Spleen (tissue), 13 donors: ENCODE measurements at places on chromosomes 1 and 21.

DNA sequence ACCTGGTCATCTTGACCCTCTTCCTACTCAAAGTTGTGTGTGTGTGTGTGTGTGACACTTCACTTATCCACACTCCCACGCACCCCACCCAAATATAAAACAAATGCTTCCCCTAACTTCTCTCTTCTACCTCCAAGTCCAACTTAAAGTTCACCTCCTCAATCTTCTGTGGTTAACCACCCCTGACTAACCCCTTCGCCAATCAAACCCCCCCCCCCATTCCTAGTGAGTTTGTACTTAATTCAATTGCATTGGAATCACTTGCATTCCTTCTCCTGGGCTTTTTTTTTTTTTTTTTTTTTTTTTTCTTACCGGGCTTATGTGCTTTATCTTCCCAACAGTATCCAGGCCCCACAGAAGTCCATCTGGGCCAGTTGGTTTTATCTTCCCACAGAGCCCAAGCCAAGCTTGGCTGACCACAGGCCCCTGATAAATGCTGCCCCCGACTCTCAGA, 78.4 kb downstream of the CD58 start:
- DNase-seq, result no peak

GRCh38 chr1:175552306-175552705, 191.1 kb downstream of the TNR start:
- DNase-seq, result no peak

- no peak for DNase-seq
Observed at GRCh38 chr1:24920533-24920925, 9.5 kb downstream of the RUNX3 start.

DNA sequence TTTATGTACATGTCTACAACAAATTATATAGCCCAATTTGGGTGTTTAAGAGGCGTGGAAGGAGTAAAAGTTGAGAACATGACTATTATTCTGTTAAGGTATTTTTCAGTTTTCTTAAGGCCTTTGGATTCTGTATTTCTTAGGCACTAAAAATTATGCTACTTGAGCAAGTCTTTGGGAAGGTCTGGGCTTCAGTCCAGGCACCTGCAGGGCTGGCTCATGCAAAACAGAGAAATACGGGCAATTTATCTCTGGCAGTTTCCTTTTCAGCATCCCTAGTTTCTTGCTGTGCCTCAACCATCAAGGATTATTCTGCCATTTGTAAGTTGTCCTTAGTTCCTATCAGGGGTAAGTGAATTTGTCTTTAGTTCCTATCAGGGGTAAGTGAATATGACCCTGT, 358.8 kb upstream of the B3GALT2 start:
- no peak for DNase-seq

DNA sequence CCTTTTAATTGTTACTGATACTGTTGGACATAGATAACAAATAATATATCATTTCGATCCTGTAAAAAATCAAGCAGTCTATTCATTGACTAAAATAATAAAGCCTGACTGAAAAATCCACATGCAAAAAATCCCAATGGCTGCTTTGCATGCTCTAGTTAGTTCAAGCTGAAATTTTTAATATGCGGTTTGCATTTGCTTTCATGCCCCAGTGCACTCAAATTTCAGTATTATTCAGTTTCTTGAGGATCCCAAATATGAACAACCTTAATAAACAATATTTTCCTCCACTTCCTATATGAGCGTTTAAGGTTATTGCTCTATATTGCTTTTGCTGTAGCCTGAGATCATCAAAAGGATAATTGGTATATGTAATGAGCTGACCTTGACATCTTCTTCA, 75.1 kb upstream of the DPH5 start:
- no peak for DNase-seq

- no peak for DNase-seq
Observed at GRCh38 chr1:156772222-156772621, 4.9 kb downstream of the PRCC start.

GRCh38 chr1:37125295-37125694, 91.0 kb upstream of the GRIK3 start:
- DNase-seq, result no peak

DNA sequence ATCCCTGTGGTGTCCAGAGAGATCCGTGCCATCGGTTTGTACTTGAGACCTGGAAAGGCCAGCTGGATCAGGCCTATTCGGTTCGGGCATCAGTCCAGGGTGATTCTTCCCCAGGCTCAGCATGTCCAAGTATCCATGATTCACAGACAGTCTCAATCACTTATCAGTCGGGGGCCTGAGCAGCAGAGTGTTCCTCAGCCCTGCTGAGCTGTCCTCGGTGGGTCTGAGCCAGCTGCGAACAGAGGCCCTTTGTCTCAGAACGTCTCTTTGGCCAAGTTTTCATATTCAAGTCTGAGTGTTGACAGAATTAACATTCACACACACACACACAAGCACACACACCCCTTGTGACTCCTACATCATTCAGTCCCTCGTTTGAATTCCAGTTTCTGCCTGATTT, 33.4 kb upstream of the OSBPL9 start:
- DNase-seq, result no peak

- DNase-seq, result no peak
Observed at GRCh38 chr1:10965546-10966226, 46.8 kb upstream of the TARDBP start.

GRCh38 chr1:243658594-243659105, 191.4 kb downstream of the AKT3 start:
- no peak for DNase-seq

- no peak for DNase-seq
Observed at GRCh38 chr1:220962031-220962751, 82.9 kb downstream of the HLX start.

GRCh38 chr1:95994643-95995042, 726.9 kb upstream of the PTBP2 start:
- no peak for DNase-seq

- DNase-seq, result no peak
Observed at GRCh38 chr1:59692591-59692990, 122.2 kb upstream of the HOOK1 start.

DNA sequence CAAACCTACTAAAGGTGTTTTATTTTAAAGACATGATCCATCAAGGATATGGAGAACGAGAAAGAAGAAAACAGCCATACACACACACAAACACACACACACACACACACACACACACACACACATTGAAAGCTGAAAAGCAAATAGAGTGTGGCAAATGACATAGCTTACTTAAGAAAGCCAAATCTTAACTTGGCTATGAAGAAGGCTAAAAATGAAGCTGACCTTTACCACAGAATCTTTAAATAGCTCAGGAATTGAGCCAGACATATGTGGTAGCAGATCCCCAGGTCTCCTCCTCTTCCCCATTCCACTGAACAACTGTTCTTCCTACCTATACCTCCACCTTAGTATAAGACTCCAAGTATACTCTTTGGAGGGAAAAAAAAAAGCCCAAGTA, 185.6 kb downstream of the CLEC20A start:
- DNase-seq, result no peak

- DNase-seq, result no peak
Observed at GRCh38 chr1:34870395-34870794, 10.8 kb upstream of the SMIM12 start.

DNA sequence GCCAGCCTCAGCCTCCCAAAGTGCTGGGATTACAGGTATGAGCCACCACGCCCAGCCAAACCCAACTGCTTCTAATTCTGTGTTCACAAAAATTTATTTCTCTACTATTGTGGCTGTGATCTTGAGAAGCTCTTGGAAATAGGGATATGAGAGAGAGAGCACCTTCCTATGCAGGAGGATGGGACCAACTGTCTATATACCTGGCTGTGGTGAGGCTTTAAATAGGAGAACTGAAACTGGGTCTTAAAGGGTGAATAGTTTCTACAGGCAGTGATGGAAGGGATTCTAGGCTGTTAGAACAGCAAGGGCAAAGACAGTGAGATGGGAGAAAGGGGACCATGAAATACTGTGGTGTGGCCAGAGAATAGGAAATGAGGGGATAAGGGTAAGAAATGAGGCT, 8.3 kb upstream of the PTCH2 start:
- DNase-seq, result no peak

DNA sequence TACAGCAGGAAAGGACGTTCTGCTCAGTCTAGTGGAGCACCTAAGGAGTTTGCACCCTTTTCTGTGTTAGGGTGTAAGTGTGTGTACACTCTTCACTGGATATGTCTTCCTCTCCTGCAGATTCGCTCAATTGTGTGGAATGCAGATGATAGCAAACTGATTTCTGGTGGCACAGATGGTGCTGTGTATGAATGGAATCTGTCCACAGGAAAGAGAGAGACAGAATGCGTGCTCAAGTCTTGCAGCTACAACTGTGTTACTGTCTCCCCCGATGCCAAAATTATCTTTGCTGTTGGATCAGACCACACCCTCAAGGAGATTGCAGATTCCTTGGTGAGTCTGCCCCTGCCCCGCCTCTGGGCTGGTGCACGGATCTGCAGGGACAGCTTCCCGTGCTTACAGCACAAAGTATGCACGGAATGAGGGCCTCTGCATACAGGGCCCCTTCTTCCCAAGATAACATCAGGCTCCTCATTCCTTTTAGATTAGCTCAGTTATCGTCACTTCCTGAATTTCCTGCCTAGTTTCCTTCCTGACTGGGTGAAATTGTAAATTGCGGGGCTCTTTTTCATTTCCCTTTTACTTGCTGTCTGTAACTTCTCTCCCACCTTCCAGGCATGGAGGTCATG, 34.6 kb downstream of the CFAP57 start:
- DNase-seq, result no peak

- no peak for DNase-seq
Observed at GRCh38 chr1:235933766-235934116, 67.0 kb upstream of the LYST start.

GRCh38 chr1:46458846-46459245, 30.8 kb upstream of the DMBX1 start:
- no peak for DNase-seq

DNA sequence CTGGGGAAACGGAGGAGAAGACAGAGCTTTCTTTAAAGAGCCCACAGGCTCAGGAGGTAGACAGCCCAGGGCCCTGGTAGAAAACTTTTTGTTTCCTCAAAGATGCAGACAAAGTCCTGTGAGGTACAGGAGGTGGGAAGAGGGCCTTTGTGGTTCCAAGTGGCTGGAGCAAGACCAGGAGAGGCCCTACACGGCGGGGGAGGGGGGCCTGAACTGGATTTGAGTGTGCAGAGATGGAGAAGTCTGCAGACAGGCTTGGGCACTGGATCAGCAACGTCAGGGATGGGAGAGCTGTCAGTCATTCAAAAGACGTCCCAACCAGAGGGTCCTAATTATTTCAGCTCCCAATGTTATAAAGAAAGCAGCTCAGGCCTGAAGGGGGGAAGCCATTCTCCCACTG, 126.2 kb downstream of the EPHB2 start:
- DNase-seq, result peak; percentile 35

GRCh38 chr1:182617734-182618351, 13.7 kb upstream of the RGS16 start:
- no peak for DNase-seq

DNA sequence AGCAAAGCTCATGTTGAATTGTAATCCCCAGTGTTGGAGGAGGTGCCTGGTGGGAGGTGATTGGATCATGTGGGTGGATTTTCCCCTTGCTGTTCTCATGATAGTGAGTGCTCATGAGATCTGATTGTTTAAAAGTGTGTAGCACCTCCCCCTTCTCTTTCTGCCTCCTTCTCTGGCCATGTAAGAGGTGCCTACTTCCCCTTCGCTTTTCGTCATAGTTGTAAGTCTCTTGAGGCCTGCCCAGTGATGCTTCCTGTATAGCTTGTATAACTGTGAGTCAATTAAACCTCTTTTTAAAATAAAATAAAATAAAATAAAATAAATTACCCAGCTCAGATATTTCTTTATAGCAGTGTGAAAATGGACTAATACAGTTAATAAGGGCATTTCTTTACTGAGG, 1025.7 kb downstream of the PLA2G4A start:
- no peak for DNase-seq

GRCh38 chr1:159079525-159079924, 3.0 kb upstream of the AIM2 start:
- no peak for DNase-seq

- DNase-seq, result no peak
Observed at GRCh38 chr1:65178235-65178634, 30.2 kb downstream of the AK4 start.

DNA sequence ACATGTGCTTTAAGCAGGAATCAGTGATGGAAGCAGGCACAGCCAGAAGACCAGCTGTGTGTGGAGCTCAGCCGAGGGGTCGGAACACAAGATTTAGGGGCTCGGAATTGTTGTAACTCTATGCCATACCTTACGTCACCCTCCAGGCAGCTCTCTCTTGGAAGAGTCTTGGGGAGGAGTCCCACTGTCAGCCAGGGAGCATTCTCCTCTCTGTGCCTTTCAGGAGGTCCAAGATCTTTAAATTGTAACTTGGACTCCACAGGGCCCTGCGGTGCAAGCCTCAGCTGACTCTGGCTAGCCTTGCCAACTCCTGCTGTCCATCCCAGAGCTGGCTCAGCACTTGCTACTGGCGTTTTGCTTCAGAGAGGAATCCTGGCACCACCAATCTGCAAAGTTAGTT, 26.4 kb upstream of the ROR1 start:
- no peak for DNase-seq

DNA sequence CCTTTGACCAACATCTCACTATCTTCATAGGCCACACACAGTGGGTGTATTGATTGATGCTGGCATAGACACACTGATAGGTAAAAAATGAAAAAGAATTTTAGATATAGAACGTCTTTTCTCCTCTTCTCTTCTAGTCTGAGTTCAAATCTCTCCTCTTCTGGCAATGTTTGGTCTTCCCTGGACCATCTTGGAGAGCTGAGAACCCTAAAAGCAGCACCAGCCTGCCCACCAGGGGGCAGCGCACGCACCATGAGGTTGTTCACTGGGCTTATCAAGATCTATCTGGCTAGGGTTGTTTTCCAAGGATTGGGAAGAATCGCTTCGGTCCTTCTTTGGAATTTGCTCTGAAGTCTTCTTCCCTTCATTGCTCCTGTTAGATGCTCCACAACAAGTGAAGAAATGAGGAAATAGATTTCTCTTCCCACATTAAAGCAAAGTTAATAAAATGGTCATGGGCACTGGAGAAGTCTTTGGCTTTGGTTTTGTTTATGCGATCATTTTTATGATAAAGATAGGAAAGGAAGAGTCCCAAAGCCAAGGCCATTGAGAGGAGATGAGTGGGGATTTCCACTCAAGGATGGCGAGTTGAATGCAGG, 104.0 kb upstream of the OLIG2 start:
- peak; percentile 79 for DNase-seq
